ENCODE measurements at places on chromosomes 3 and 15. TPM values are rescaled to one million over a fixed set of nuclear protein-coding genes. Genes with fewer than 3 reads are reported as not detected.

Gene AMIGO3
- not detected for total RNA-seq

GRCh38 chr3:26118165-26118564 is 328.3 kb downstream of the OXSM start:
- no peak for DNase-seq

Gene IQCH
- 1.4 TPM for total RNA-seq

DNA sequence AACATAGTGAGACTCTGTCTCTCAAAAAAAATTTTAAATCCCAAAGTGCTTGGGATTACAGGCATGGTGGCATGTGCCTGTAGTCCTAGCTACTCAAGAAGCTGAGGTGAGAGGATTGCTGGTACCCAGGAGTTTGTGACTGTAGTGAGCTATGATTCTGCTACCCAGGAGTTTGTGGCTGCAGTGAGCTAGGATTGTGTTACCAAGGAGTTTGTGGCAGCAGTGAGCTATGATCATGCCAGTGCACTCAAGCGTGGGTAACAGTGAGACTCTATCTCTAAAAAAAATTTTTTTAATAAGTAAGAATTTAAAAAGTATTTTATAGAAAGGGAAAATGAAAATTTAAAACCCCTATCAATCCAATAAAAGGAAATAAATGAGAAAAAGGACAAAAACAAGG is 69.5 kb downstream of the FAIM start:
- no peak for DNase-seq

DNA sequence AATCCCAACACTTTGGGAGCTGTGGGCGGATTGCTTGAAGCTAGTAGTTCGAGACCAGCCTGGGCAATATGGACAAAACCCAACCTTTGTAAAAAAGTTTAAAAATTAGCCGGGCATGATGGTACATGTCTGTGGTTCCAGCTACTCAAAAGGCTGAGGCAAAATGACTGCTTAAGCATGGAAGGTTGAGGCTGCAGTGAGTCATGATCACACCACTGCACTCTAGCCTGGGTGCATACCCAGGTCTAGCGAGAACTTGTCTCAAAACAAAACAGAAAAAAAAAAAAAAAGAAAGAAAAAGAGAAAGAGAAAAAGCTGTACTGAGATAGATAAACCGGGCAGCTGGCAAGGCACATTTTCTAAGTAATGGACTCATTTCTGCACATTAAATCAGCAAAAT is 10.6 kb downstream of the ARPP19 start:
- peak; percentile 69 for DNase-seq

Gene PTPRG
- 15.7 TPM for total RNA-seq

Gene SLC22A13
- not detected for total RNA-seq

- DNase-seq, result no peak
These were observed 611.3 kb downstream of the SI start for GRCh38 chr3:164467007-164467406.

GRCh38 chr3:52529376-52530333 is 4.0 kb downstream of the NT5DC2 start:
- no peak for DNase-seq

GRCh38 chr3:120324190-120324589 is 25.0 kb downstream of the LRRC58 start:
- DNase-seq, result no peak

GRCh38 chr3:192413461-192413860 is 313.9 kb downstream of the FGF12 start:
- DNase-seq, result no peak

DNA sequence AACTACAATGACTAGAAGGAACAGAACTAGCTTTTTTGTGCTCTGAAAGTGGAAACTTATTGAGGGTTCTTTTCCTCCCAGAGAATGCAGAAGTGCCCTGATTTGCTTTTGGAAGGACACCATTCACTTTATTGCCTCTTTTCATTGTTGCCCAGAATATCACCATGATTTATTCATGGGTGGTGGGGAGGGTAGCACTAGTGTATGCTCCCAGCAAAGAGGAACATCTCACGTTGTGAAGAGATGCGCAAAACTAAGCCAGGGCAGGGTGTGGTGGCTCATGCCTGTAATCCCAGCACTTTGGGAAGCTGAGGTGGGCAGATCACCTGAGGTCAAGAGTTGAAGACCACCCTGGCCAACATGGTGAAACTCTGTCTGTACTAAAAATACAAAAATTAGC is 31.4 kb downstream of the FLNB start:
- no peak for DNase-seq

GRCh38 chr3:16467393-16467792 is 46.1 kb downstream of the RFTN1 start:
- DNase-seq, result no peak

- DNase-seq, result no peak
These were observed 288.5 kb upstream of the UMPS start for GRCh38 chr3:124441766-124442165.

Gene TJP1
- total RNA-seq, result 27.3 TPM

Gene IL17RB
- total RNA-seq, result 0.39 TPM

GRCh38 chr3:142993958-142994442 is 7.4 kb upstream of the U2SURP start:
- DNase-seq, result peak; percentile 83

Gene PDZRN3
- total RNA-seq, result 3.4 TPM

Gene SLC15A2
- total RNA-seq, result 0.02 TPM

GRCh38 chr15:80317389-80318182 is 65.6 kb upstream of the CTXND1 start:
- DNase-seq, result no peak

- no peak for DNase-seq
These were observed 1.7 kb downstream of the CHRD start for GRCh38 chr3:184381261-184382224.

Gene KATNBL1
- 38.2 TPM for total RNA-seq

Gene NR1I2
- not detected for total RNA-seq

DNA sequence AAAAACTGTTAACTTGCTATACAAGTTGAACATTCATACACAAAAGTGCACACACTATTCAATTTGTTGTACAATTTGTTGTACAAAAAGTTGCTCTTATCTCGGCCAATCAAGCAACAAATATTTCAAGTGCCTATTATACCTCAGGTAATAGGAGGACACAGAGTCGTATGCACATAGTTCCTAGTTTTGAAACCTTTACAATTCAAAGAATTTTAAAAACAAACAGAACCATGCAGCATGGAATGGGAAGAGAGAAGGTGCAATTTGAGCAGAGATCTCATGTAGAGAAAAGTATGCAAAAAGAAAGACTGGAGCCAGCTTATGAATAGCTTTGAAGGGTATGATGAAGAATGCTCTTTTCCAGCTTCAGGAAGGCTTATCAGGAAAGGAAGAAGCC is 46.5 kb upstream of the ARPP19 start:
- DNase-seq, result no peak

GRCh38 chr3:154040283-154040682 is 80.9 kb upstream of the ARHGEF26 start:
- DNase-seq, result peak; percentile 23

DNA sequence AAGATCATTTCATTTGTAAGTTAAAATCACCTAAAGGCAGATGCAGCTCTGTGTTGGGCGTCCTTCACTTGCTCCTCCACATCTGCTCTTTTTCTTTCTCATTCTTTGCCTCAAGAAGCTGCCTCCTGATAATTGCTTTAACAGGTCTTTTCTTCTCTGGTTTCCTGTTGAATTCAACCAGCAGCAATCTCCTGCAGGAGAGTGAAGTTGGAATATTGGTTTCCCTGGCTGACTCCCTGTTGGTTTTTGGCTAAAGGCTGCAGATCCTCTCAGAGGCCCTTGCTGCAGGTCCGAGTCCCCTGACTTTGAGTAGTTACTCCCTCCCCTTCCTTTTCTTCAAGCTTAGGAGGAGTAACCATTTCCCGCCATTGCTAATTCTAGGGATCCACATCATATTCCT is 4.2 kb downstream of the TP63 start:
- no peak for DNase-seq

Gene ESYT3
- 0.17 TPM for total RNA-seq

Gene EPHB1
- 0.29 TPM for total RNA-seq

Gene CPNE9
- not detected for total RNA-seq

Gene MUC13
- total RNA-seq, result 0.12 TPM

DNA sequence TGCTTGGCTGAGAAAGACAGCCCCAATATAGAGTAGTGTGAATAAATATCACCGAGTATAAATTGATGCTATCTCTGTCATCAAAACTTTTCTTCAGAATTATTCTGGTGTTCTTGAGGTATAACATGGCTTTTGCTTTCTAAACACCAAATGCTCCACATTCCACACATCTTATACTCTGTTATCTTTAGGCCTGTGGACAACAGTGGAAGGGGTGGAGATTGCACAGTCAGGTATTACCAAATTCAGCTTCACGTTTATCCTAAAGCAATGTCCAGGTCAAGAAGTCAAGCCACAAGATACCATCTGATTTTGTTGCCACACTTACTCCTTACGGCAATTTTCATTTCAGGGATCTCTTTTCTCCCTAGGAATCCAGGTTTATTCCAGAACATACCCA is 394.8 kb downstream of the SI start:
- DNase-seq, result no peak

DNA sequence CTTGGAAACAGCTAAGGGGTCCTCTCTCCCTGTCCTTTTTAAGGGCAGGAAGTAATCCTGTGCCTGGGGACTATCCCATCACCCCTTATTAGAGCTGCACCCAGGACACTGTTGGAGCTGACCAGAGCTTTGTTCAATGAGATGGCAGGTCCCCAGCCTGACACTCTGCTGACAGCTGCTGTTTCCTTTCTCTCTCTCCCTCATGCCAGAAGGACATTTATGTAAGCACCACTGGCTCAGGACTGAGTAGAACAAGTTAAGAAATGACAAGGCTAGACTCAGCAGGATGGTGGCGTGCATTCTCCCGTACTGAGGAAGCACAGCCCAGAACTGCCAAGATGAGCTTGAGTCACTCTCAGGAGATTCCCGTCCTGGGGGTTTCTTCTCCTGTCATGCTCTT is 17.3 kb downstream of the GJD2 start:
- DNase-seq, result no peak

DNA sequence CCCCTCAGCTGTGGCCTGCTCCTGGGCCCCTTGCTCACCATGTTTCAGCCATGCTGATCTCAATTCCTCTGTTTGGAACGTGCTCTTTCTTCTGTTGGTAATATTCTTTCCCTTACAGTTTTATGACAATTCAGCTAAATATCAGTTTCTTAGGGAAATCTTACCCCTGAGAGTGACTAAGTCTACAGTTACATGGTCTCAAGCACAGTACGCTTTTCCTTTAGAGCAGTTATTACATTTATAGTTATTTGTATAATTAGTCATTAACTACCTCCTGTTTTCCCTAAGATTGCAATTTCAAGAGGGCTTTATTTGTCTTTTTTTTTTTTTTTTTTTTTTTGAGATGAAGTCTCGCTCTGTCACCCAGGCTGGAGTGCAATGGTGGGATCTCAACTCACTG is 23.5 kb downstream of the C3orf62 start:
- no peak for DNase-seq

- DNase-seq, result no peak
These were observed 6.1 kb downstream of the TBC1D21 start for GRCh38 chr15:73879426-73879825.

Gene GNB5
- total RNA-seq, result 12.9 TPM

- DNase-seq, result no peak
These were observed 282.6 kb downstream of the FOXP1 start for GRCh38 chr3:71300951-71301393.

Gene STAB1
- not detected for total RNA-seq

GRCh38 chr3:66381626-66382025 is 119.2 kb downstream of the LRIG1 start:
- no peak for DNase-seq

DNA sequence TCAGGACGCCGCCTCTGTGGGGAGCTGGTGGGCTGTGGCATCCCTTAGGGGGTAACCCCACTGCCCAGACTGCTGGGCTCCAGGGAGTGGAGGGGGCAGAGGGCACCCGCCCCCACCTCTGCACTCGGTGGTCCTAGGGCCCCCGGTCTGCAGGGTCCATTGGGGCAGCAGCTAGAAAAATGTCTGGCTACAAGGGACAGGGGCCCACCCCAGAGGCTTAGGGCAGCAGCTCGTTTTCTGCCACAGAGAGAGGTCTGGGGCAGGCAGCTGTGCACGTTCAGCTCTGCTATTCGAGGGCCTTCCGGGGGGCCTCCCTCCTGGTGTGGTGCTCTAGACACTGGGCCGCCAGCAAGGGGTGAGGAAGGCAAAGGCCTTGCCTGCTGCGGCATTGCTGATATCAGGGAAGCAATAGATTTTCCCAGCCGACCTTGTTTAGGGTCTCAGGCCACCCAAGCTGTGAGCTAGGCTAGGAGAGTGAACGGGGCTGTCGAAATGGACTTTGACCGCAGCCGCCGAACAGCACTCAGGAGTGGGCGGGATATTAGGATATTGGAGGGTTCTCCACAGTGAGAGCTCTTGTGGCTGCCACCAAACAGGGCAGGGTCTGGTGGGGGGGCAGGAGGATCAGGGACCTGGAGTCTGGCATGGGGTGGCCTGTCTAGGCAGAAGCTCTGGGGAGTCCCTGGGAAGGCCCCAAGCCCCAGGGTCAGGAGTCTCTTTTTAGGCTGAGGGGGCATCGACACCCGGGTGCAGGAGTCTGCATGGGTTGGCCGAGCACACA is 61.4 kb upstream of the KLF13 start:
- DNase-seq, result no peak

DNA sequence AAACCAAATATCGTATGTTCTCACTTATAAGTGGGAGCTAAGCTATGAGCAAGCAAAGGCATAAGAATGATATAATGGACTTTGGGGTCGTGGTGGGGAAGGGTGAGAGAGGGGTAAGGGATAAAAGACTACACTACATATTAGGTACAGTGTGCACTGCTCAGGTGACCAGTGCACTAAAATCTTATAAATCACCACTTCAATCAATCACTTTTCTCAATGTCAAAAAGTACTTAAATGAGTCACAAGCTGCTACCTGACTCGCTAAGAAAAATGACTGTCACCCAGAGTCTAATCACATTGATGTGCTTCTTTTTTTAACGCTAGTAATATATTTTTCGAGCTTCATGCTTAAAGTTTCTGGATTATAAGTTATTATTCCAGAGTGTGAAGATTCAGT is 95.5 kb downstream of the CBLB start:
- no peak for DNase-seq

- peak; percentile 97 for DNase-seq
These were observed 134.3 kb downstream of the VGLL4 start for GRCh38 chr3:11509173-11510000.

DNA sequence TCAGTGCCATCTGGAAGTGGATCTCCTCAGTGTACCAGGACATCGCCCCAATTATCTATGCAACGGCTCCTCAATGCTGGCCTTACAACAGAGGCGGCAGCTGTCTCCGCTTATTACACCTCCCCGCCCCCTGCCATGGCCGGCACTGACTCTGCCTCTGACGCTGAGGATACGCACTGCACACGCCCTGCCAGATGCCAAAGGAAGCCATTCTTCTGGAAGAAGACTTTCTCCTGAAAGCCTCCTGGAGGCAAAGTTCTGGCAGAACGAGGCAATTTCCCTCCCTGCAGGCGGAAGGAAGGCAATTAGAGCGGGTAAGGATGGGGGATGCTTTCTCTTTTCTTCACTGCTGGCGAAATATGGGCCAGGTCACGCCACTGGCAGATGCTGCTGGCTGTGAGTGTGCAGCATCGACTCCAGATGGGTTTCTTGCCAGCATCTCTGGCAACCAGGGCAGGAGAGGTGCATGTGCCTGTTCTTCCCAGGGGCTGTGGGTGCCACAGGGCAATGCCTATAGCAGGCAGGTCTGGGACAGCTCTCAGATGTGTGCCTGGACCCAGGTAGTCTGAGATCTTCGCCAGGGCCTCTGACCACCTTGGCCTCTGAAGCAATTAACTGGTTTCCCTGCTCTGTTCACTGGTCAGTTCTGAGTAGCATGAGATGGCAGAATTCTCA is 62.2 kb upstream of the MRPS22 start:
- no peak for DNase-seq

- DNase-seq, result no peak
These were observed 948.1 kb downstream of the FHIT start for GRCh38 chr3:60303160-60303559.
